ENCODE measurements at places on chromosomes 5 and 9. TPM values are rescaled to one million over a fixed set of nuclear protein-coding genes. Genes with fewer than 3 reads are reported as not detected.

NMUR2 gene
- 0.12 TPM for total RNA-seq

ANKRD31 gene
- 0.41 TPM for total RNA-seq

F2RL1 gene
- 25.9 TPM for total RNA-seq

MRNIP gene
- total RNA-seq = 35.3 TPM

BARX1 gene
- total RNA-seq = 0.23 TPM

ARL14EPL gene
- total RNA-seq = not detected

NUTM2G gene
- total RNA-seq = not detected

DBH gene
- 1.1 TPM for total RNA-seq

DIPK1B gene
- 39.6 TPM for total RNA-seq

PTGES2 gene
- total RNA-seq = 68.0 TPM

CBY3 gene
- 0.58 TPM for total RNA-seq

ADAMTS16 gene
- 93.6 TPM for total RNA-seq

DDX4 gene
- not detected for total RNA-seq

NME5 gene
- 6.9 TPM for total RNA-seq

TRIP13 gene
- total RNA-seq = 6.1 TPM

IL11RA gene
- 35.5 TPM for total RNA-seq

PCDHB5 gene
- total RNA-seq = 13.4 TPM

IL13 gene
- total RNA-seq = not detected

GRM6 gene
- total RNA-seq = not detected

RACK1 gene
- 5,159 TPM for total RNA-seq

ISL1 gene
- not detected for total RNA-seq

LRRC19 gene
- total RNA-seq = 12.1 TPM

CFAP77 gene
- 0.64 TPM for total RNA-seq

CNTFR gene
- total RNA-seq = 19.5 TPM

CDO1 gene
- total RNA-seq = 70.7 TPM

GLRA1 gene
- total RNA-seq = not detected

SLC45A2 gene
- total RNA-seq = 0.23 TPM

GDF9 gene
- total RNA-seq = 1.4 TPM

PLCXD3 gene
- 0.53 TPM for total RNA-seq

TDRD7 gene
- 5.7 TPM for total RNA-seq

C9 gene
- not detected for total RNA-seq

UBE2B gene
- 34.1 TPM for total RNA-seq

INSL6 gene
- not detected for total RNA-seq

CCDC171 gene
- total RNA-seq = 11.3 TPM

SPINK4 gene
- total RNA-seq = not detected

RLN2 gene
- total RNA-seq = 1.3 TPM

LHX3 gene
- total RNA-seq = not detected

SPATA31A3 gene
- not detected for total RNA-seq

DND1 gene
- 0.76 TPM for total RNA-seq

AQP7 gene
- total RNA-seq = 24.2 TPM

FOXD1 gene
- total RNA-seq = 13.9 TPM

FAM169A gene
- total RNA-seq = 24.1 TPM

IFNA13 gene
- total RNA-seq = not detected

SURF6 gene
- total RNA-seq = 18.0 TPM

C5 gene
- total RNA-seq = 9.8 TPM

ZNF782 gene
- 12.3 TPM for total RNA-seq

PCDHB12 gene
- 9.3 TPM for total RNA-seq

FOXD4L4 gene
- total RNA-seq = 0.06 TPM

TRIM36 gene
- total RNA-seq = 1.3 TPM

PCDHB7 gene
- total RNA-seq = 4.4 TPM

PCDHGA2 gene
- total RNA-seq = 10.2 TPM

MELK gene
- total RNA-seq = 10.5 TPM

ANKDD1B gene
- 6.4 TPM for total RNA-seq

ARSI gene
- total RNA-seq = 5.3 TPM

PTGES gene
- 9.1 TPM for total RNA-seq

ZNF879 gene
- total RNA-seq = 6.1 TPM

SPINK1 gene
- total RNA-seq = 43.6 TPM

FAM153A gene
- 0.58 TPM for total RNA-seq
